ENCODE measurements at places on chromosomes 3 and 15.
A peak's percentile ranks its signal among the peaks of the same experiment; 100 is the strongest.

GRCh38 chr15:59401824-59402569 is 29.3 kb upstream of the MYO1E start:
- no peak for DNase-seq

DNA sequence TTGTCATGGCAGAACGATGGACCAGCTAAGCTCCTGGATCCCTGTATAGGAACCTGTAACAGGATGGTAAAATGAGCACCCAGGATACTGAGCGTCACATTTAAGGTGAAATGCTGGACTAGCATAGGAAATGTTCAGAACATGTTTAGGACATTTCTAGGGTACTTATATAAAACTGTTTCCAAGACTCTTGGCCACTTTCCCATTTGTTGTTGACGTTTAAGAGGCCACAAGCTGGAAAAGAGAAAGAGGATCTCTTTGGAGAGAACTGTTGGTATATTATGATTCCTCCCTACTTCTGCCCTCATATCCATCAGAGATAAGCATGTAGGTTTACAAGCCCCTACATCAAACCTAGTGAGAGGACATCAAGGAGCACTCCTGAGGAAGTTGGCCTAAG is 57.5 kb downstream of the SCN11A start:
- DNase-seq = no peak

- DNase-seq = peak; percentile 10
Observed at GRCh38 chr3:97821287-97821773, 481 bp upstream of the CRYBG3 start.

DNA sequence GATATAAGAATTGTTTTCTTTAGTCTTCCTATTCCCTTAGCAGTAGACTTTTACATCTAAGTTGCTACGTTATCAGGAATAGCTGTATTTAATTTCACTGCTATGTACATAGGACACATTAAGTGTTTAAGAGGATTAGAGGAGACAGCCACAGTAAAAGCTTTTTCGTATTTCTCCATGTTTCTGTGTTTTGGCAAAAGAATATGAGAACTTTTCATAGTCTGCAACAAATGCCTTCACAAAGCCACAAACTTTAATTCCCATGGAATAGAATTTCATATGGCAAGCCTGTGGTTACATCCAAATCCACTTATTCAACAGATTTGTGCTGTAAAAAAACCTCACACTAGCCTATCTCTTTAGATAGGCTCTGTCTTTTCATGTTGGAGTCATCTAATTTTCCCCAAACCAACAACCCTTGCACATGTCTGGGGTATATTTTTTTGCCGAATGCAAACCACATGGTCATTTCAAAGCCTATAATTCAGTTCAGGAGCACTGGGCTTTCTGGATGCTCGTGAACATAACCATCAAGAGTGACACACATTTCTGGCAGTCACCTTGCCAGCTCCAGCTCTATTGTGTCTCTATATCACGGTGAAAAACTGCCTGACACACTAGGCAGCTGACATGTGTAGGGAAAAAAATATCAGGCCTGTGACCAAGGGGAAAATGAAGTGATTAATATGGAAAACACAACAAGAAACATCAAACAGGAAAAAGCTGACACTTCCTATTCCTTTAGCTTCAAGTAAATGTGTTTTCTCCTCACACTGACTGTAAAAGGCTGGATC is 19.2 kb downstream of the PLD1 start:
- no peak for DNase-seq

DNA sequence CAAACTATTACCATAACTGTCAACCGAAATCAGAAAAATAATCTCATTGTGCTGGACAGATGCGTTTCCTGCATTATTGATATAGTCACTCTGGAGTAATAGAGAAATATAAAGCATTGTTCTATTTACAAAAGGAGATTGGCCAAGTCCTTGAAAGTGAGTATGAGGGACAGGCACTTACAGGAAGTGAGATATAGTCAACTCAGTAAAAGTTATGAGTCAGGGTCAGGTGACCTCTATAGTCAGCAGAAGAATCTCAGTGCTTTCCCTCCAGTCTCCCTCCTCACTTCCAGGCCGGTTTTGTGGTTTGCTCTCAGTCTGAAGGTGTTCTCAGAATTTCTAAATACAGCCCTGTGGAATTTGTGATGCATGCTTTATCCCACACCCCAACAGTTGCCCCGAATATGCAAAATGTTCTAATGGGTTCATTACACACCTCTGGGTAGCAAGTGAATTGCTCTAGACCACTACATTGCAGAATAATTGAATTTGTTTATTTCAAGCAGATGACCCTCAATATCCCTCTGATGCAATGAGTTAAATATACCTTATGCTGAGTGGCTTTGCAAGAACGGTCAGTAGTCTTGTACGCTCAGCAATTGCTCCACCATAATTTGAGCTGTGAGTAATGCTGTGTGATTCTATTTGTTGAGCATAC is 787.7 kb downstream of the MCTP2 start:
- no peak for DNase-seq

DNA sequence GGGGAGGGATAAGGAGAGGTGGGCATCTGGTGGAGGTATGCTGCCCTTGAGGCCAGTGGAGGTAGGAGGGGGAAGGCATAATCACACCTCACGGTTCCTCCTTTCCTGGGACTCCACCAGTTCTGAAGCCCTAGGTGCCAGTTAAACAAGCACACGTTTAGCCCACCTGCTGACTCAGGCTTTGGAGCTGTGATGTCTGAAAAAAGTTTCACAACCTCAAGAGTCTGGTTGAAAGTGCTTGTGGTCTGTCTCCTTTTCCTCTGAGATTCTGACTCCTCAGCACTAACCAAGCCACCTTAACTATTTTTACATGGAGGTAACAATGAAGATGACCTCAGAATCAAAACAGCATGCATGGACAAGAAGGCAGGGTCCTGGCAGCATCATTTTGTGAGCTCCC is 23.0 kb downstream of the HPS3 start:
- DNase-seq = no peak

- no peak for DNase-seq
Observed at GRCh38 chr3:11375333-11376088, 103.3 kb downstream of the ATG7 start.

GRCh38 chr15:64948916-64949315 is 37.2 kb downstream of the ANKDD1A start:
- no peak for DNase-seq

DNA sequence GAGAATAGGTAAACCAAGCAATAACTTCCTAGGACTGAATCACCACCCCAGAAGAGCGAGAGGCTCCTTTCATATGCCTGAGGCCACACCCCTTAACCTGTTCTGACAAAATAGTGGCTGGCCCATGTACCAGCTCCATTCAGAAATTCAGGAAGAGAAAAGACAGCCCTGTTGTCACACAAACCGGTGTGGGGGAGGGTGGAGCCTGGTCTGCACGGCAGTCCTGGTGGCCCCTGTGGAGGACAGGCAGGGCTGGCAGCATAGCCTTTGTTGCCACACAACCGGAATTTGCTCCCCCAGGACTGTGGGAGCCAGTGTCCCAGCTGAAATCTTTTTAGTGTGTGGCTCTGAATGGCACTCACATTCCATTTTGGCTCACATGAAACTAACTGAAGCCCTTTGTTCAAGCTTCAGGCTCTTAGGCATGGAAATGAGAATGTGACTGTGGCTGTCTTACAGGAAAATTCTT is 23.8 kb downstream of the RLBP1 start:
- DNase-seq = no peak

- no peak for DNase-seq
Observed at GRCh38 chr15:90003736-90004135, 2.6 kb downstream of the ZNF710 start.
